ENCODE measurements at places on chromosomes 12 and 14.

- DNase-seq: no peak
Observed at GRCh38 chr14:46574221-46574977, 77.2 kb downstream of the RPL10L start.

- DNase-seq: no peak
Observed at GRCh38 chr12:49335955-49336644, 888 bp downstream of the C1QL4 start.

GRCh38 chr14:72716476-72716875 is 177.4 kb downstream of the DPF3 start:
- no peak for DNase-seq

GRCh38 chr12:15767301-15767700 is 21.9 kb downstream of the EPS8 start:
- no peak for DNase-seq

DNA sequence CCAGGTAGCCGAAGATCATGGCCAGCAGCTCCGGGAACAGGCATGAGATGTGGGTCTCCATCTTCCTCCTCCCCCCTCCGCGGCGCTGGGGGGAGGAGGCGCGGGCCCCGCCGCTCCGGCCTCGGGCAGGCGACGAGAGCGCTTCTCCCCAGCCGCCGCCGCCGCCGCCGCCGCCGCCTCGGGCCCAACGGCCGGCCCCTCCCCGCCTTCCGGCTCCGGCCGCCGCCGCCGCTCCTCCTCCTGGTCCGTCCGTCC is 448 bp downstream of the FBXL14 start:
- no peak for DNase-seq

GRCh38 chr14:22419620-22420019 is 169.4 kb downstream of the DAD1 start:
- DNase-seq: no peak

DNA sequence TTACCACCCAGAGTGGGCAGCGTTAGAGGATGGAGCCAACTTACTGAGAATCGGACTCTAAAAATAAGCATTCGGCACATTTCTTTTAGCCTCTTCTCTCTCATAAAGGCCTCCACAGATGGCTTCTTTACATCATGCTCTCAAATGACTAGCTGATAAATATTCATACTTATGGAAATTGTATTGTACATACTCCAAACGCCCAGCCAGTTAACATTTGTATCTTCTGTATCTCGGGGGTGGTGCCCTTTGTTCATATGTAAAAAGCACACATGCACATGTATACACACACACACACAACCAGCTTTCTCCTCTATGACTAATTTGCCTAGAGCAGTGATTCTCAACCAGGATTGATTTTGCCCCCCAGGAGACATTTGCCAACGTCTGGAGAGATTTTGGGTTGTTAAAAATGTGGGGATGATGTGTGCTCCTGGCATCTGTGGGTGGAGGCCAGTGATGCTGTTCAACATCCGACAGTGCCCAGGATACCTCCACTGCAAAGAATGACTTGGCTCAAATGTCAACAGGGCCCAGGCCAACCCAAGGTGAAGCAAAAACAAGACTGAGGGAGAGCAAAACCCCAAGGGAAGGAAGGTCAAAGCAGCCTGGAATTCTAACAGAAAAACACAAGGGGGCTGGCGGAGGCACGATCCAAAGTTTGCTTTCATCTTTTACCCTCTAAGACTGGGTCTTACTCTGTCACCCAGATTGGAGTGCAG is 15.2 kb upstream of the CDK2AP1 start:
- no peak for DNase-seq

DNA sequence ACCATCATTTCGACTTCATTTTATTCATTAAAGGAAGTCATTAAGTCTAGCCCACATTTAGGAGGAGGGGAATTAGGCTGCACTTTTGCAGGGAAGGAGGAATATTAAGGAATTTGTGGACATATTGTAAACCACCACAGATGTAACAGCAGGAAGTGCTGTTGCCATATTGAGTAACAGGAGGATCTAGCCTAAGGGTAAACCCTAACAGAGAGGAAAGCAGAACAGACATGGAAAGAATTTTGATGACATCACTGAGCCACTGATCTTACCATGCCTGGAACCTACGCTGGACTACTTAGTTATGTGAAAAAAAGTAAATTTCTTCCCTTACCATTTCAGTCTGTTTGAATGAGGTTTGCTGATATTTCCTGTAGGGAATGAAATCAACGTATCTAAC is 100.7 kb upstream of the ATF7IP start:
- DNase-seq: no peak

GRCh38 chr12:61107118-61107517 is 1153.1 kb upstream of the USP15 start:
- no peak for DNase-seq

- no peak for DNase-seq
Observed at GRCh38 chr12:79961411-79961810, 26.5 kb upstream of the PPP1R12A start.

DNA sequence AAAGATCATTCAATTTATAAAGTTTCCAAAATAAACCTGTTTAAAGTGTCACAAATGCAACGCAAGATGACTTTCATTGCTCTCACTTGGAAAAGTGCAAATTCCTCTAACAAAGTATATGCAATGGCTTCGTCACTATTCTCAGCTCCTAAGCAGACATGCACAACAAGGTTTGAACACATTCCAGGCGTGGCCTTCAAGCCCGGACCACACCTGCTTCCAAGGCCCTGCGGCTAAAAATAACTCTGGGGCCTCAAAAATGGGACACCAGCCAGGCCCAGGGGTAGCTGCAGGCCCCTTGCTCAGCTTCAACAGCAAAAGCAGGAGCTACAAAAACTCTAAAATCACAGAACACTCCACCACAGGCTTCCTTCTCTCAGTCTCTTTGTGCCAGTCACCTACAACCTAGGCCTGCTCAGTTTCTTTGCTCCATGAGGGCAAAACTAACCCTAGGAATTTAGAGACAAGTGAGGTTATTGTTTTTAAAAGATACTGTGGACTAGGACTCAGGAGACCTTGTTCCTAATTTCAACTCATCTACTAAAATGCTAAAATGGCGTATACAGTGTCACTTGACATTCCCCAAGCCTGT is 29.3 kb downstream of the DUSP16 start:
- DNase-seq: no peak

DNA sequence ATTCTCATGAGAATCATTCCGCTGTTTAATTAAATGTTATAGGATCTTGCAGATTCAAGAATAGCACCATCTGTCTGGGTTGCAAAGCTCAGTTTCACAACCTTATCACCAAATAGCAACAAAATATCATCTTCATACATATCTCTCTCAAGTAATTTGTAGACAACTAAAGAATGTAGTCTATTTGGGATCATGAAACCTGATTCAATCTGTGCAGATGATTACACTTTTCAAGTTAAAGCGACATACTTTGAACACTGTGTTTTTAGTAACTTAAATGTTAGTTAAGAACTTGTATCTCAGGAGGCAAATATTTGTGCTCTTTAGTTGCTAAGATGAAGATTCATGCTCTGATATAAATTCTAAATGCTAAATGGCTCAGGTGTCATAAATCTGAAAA is 14.8 kb downstream of the MED13L start:
- no peak for DNase-seq

DNA sequence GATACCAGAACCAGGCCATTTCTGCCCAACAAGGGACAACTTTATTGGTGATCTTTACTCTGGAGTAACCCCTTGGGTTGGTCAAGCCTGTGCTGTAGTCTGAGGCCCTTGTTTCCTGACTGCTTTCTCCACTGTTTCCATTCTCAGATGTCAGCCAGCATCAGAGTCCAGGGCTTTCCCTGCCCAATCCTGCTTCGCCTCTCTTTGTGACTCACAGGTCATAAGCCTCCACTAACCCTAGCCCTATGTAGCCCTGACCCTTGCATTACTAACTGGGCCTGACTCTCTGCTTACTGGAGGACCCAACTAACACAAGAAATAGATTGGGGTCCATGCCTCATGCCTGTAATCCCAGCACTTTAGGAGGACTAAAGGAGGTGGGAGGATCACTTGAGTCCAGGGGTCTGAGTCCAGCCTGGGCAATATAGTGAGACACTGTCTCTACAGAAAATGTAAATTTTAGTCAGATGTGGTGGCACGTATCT is 8.6 kb upstream of the SNRNP35 start:
- DNase-seq: no peak

GRCh38 chr12:46627686-46628085 is 198.1 kb downstream of the SLC38A4 start:
- DNase-seq: no peak

- peak; percentile 76 for DNase-seq
Observed at GRCh38 chr12:20212658-20213555, 155.4 kb upstream of the PDE3A start.

DNA sequence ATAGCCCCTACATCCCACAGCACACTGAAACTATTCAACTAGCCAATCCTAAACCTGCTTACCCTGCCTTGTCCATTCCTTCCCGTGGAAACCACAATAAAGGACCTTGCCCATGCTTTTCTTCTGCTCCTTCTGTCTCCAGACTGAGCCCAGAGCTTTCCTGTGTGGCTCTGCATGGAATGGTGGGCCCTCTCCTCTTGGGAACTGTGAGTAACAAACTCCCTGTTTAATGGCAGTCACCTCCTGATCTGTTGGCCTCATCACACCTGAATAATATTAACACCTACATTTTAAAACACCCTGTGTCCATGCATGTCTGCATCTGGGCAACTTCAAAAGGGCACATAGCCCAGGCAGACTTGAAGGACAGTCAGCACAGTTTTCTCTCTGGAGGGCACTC is 12.4 kb downstream of the LGR5 start:
- DNase-seq: no peak

GRCh38 chr14:75222208-75222701 is 45.8 kb upstream of the TMED10 start:
- no peak for DNase-seq

- no peak for DNase-seq
Observed at GRCh38 chr12:1290716-1291115, 299.7 kb downstream of the ERC1 start.

- DNase-seq: no peak
Observed at GRCh38 chr14:69135133-69135532, 17.8 kb downstream of the DCAF5 start.

DNA sequence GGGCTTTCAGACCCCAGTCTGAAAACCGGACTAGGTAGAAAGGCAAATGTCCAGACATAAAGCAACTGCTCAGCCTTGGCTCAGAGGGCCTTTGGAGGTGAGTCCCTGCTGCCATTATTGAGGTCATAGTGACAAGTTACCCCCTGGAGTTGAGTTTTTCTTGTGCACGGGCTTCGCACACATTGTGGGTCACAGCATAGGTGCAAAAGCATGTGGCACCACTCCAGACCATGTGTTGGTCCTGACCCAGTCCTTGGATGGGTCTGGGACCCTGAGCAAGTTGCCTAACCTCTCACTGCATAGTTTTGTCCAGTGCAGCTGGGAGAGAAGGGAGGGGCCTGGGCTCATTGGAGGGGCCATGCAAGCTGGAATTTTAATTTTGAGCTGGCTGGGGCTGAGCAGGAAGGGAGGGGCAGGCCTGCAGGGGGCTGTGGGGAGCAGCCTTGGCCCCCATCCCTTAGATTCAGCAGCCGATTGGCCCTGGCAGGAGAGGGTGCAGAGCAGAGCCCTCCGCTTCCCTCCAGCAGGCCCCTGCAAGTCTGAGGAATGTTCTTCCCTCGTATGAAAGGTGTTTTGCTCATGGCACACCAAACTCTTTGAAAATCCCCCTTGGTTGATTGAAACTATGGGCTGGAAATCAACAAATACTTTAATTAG is 4.2 kb upstream of the KRT5 start:
- no peak for DNase-seq

- DNase-seq: no peak
Observed at GRCh38 chr12:131724534-131724933, 13.6 kb downstream of the SFSWAP start.

GRCh38 chr12:128444598-128444997 is 177.6 kb downstream of the TMEM132C start:
- DNase-seq: no peak

GRCh38 chr14:104171029-104171697 is 32.8 kb downstream of the KIF26A start:
- no peak for DNase-seq

DNA sequence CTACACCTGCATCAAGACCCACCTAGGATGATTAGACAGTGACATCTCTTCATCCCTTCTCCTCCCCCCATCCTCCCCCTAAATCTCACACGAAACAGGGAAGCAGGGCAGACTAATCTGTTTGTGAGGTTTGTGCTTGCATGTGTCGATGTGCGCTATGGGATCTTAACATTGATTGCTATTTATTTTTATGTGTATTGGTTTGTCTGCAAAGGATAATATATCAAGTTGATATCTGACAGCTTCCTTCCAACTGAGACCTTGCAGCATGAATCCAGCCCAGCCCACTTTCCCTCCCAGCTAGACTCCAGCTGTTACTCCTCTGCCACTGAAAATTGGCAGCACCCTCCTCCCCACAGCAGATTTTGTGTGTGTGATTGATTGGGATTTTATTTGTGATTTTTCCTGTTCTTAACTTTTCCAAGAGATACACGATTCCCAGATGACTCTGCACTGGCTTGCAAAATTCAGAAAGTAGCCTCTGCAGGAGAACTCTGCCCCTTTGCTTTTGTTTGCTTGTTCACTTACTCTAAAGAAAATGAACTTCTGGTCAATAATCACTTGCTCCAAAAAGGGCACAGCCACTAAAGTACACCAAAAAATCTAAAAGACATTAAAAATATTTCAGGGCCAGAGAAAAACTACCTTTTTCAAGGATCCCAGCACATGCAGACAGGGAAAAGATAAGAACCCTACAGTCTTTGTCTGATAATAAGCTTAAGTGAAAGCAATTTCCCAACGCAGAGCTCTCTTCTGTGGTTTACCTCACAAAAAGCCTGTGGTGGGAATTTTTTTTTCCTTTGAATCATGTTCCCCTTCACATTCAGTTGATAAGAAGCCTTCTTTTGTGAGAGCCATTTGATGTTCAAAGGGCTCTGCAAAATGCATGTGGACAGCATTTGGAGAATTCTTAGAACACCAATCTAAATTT is 222.1 kb downstream of the RPS29 start:
- DNase-seq: no peak

GRCh38 chr12:122537021-122537420 is 10.0 kb downstream of the KNTC1 start:
- DNase-seq: no peak

All from NCI-H1048 (cell line).